ENCODE measurements at places on chromosomes 12 and 14.

- peak; percentile 86 for DNase-seq
Observed at GRCh38 chr12:49347311-49348193, 864 bp downstream of the DNAJC22 start.

DNA sequence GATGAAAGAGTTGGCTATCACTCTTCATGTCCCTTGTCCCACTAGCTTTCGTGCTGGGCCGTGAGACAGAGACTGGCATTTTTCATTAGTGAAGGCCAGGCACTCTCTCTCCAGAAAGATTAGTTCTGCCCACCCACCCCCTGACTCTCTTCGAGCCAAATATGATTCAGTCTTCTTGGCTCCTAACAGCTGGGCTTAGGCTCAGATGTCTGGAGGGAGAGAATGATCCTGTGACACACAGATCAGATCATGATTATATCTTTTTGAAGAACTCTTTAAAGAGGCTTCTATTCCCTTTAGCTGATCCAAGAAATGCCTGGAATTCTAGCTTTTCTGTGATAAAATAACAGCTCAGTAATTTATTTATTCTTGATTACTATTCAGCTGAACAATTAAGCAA, 5.2 kb upstream of the GNG2 start:
- DNase-seq = no peak

GRCh38 chr14:32027255-32027939, 49.7 kb upstream of the ARHGAP5 start:
- no peak for DNase-seq

GRCh38 chr12:108603743-108604142, 5.9 kb upstream of the TMEM119 start:
- no peak for DNase-seq

DNA sequence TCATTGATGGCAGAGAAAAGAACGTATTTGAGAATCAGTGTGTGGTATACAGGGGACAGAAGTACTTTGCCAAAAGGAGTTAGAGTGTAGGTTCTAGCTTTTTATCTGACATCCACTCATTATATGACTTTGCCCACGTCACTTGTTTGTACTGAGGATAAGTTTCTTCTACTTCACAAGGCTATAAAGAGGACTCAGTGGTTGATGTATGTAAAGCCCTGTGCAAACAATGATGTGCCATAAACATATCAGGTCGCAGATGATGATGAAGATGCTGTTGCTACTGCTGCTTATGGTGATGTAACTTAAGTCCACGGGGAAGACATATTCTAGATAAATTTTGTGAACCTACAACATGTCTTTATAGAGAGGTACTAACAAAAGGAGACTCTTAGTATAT, 66.3 kb downstream of the TRHDE start:
- no peak for DNase-seq

GRCh38 chr12:113284751-113285150, 50.2 kb downstream of the SLC8B1 start:
- no peak for DNase-seq

- no peak for DNase-seq
Observed at GRCh38 chr12:25352083-25352918, 101.6 kb upstream of the KRAS start.

DNA sequence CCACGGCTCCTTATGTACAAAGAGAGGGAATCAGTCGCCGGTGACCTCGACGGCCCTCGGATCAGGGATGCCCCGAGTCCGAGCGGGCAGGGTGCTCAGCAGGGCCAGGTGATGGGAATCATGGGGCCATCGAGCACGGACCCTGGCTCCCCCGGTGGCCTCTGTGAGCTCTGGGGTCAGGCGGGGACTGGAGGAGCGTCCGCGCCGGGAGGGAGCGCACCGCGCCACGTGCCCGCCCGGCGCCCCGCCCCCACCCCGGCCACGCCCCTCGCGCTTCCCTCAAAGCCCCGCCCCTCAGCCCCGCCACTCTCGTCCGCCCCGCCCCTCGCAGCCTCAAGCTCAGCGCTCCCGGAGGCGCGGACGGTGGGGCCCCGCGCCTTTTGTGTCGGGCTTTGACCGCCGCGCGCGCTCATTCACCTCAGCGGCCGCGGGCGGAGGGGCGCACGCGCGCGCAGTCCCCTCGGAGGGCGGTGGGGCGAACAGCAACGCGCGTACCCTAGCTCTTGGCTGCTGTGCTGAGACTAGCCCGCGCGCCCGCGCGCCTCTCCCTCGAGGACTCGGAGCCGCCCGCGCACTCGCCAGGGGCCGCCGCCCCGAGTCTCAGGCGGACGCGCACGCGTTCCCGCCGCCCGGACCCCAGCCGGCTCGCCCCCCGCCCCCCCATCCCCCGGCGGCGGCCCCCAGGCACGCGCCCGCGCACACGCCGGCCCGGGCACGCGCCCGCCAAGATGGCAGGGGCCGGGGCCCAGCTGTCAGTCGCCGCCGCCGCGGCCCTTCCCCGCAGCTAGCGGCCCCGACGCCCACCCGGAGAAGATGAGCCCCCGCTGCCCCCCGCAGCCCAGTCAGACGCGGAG, 93.9 kb upstream of the EVL start:
- peak; percentile 92 for DNase-seq

DNA sequence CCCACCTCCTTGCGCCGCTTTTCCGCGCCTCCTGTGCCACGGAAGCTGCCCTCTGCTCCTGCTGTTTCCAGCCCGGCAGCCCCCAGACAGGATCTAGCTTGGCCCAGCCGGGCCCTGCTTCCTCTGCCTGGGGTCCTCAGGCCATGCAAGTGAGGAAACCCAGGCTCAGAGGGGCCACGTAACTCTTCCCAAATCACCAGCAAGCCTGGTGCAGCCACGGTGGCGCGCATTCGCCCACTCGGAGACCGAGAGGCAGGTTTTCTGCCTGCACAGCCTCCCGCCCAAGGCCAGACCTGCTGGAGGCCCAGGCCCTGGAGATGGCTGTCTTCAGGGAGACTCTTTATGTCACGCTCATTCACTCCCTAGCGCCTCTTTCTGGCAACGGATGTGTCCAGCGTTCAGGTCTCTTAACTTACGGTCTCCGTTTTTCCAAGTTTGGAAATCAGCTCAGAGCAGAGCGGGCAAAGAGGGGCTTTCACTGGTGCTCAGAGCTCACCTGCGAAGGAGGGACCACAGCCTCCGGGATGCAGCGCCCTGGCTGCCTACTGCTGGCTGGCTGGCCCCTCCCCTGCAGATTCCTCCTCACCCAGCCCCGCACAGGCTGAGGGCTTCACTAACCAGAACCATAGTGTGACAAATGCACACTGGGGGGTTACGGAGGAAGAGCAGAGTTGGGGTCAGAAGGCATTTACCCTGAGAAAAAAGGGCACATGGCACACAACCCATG, 20.6 kb upstream of the CEP170B start:
- peak; percentile 77 for DNase-seq

DNA sequence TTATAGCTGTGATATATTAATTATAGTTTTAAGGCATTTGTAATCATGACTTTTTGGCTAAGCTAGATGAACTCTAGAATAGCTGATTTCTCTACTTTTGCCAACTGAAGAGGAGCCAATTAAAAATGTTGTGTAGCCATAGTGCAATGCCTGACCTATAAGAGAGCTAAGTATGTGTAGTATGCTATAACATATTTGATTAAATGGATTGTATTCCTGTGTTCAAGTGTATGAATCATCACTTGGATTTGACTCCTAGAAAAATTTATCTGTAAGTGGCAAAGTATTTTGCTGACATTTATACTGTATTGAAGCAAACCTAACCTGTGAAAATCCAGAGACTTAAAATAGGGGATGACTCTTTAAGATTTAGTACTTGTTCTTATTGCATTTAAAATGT, 34.2 kb downstream of the PCNX4 start:
- DNase-seq = no peak

DNA sequence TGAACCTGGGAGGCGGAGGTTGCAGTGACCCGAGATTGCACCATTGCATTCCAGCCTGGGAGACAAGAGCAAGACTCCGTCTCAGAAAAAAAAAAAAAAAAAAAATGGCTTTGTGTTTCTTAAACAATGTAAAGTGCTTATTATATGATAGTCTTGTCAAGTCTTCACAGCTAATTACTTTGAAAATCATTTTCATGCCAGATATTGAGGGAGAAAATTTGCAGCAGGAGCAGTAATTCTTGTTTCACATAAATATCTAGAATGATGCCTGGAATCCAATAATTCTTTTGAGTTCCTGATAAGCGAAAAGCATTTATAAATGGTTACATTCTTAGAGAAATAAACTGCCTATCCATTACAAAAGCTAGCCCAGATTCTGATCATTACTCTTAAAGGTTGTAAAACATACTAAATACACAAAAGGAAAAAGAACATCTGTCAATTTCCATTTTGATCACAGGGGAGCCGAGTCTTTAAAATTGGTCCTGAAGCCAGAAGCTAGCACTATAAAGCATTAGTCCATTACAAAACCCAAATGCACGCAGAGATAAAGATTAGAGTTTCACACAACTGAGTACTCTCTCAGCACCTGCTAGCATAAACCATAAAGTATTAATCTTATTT, 50.3 kb downstream of the IFT81 start:
- no peak for DNase-seq

- no peak for DNase-seq
Observed at GRCh38 chr12:121214166-121214777, 4.3 kb downstream of the P2RX4 start.

- peak; percentile 32 for DNase-seq
Observed at GRCh38 chr14:68759937-68760336, 32.9 kb downstream of the ZFP36L1 start.

DNA sequence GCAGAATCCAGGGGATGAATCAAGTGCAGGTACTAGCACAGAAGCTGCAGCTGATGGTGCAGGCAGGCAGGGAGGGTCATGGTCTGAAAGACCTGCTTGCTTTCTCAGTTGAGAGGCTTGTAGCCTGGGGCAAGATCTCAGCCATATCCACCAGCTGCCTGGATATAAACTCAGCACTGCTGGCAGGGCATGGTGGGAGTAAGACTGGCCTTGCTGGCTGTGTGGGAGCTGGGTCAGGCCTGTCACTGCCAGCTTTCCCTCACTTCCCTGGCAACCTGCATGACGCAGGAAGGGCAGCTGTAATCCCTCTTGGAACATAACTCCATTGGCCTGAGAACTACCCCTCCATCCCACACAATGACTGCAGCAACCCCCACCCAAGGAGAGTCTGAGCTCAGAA, 230.1 kb downstream of the ANO6 start:
- DNase-seq = no peak

DNA sequence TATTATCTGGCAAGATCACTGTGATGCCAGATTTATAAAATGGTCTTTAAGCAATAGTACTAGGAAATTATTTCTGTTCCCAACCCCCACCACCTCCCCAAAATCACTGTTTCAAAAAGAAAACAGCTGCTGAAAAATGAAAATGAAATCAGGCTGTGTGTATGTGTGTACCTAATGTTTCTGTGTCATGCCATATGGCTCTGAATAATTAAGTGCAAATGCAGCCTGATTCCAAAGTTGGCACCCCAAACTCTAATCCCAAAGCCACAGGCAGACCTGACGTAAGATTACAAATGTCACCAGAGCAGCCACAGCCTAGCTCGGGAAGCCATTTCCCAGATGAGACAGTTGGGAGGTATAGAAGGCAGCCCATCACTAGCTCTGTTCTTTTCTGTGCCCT, 175.5 kb downstream of the MED13L start:
- no peak for DNase-seq

DNA sequence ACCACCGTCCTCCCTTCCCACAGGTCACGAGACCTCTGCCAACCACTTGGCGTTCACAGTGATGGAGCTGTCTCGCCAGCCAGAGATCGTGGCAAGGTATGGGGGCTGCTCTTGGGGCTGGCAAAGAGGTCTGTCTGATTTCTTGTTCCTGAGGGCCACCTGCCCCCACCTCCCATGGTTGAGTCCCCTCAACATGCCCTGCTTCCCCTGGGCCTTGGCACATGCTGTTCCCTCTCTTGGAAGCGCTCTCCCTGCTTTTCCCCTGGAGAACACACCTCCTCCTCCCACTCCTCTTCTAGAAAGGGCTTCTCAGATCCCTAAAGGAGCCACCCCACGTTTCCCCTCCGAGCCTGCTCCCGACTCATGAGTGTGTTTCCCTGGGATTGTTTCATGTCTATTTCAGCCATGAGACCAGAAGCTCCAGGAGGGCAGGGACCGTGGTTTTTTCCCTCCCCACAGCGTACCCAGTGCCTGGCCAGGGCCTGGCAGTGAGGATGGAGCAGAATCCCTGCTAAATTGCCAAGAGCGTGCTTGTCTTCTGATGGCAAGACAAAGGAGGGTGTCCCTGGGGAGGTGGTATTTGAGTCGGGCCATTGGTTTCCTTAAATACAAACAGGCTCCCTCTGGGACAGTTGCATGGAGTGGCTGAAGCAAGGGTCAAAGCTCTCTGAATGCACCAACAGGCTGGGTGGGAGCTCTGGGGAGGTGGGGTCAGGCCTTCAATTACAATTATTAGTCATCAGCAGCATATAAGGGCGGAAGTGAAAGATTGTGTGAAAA, 34.1 kb downstream of the CYP46A1 start:
- no peak for DNase-seq

DNA sequence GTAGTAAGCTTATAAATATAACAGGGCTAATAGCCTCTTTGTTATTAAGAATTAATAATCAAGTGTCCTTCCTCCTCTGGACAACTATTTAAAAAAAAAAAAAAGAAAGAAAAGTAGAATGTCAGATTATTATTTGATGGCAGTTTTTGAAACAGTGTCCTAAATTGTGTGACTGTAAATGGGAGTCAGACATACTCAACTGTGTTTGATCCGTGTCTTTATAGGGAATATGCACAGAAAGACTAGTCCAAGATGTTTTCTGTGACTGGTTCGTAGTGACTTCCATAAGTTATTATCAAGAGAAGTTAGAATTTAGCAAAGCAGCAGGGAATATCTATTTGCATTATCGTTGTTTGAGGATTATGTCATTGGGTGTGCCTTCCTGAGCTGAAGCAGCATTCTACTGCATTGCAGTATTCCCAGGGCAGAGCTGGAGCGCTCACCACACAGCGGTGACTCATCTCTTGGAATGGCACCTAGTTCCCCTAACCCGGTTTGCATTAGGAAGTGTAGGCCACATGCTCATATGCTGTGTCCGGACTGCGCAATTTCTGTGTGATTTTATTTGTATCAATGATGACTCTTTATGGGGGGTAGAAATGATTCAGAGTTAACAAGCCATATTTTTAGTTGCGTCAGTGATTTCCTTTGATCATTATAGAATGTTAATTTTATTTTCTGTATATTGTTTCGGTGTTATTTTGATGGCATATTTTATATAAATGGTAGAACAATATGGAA, 7.9 kb downstream of the DYNC1H1 start:
- peak; percentile 89 for DNase-seq

- no peak for DNase-seq
Observed at GRCh38 chr14:69573831-69574262, 824 bp downstream of the CCDC177 start.

DNA sequence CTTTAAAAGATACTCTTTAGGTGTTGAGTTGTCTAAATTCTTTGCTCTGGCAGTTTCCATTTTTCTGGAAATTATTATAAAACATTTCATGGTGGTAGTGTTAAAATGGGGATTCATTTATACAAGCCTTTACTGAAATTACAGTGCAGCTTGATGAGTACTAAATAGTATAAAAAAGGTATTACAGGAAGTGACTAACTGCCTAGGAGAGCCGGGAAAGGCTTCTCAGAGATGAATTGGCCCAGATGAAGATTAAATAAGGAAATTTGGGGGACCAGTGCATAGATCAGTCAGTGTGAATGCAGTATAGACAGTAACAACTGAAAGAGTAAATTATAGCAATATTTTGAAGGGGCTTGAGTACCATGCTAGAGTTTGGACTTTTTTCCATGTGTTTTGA, 7.5 kb downstream of the PSMA6 start:
- DNase-seq = no peak

- no peak for DNase-seq
Observed at GRCh38 chr12:46387670-46388069, 15.1 kb upstream of the SLC38A2 start.

Measured in aorta (tissue), 5 donors.